Omental fat pad (tissue), 4 donors: ENCODE measurements at places on chromosomes 6 and 20. TPM values are rescaled to one million over a fixed set of nuclear protein-coding genes. Genes with fewer than 3 reads are reported as not detected.

- no peak for DNase-seq
Measured at GRCh38 chr20:38336726-38337125, 9.6 kb upstream of the LBP start.

- DNase-seq, result no peak
Measured at GRCh38 chr6:161035182-161035980, 43.8 kb downstream of the MAP3K4 start.

DNA sequence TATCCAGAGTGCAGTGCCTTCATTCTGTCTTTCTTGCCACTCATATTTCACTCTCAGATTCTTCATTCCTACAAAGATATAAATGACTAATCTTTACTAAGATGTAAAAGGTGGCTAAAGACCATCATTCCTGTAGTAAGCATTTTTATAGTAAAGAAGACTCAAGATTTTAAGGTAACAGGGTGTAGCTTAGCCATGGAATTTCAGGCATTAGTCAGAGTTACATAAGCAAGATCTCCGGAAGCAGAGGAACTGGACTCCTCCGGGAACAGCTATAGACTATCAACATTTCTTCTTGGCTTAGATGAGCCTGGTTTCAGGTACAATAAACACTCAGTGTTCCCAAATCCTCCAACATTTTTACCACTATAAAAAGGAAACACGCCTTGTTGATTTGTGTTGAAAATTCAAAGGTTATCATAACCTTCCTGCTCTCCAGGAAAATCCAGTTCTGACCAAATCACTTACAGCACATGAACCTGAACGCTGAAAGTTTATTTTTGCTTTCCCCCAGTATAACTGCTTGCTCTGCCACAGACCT, 23.7 kb downstream of the SERPINB1 start:
- DNase-seq, result no peak

DNA sequence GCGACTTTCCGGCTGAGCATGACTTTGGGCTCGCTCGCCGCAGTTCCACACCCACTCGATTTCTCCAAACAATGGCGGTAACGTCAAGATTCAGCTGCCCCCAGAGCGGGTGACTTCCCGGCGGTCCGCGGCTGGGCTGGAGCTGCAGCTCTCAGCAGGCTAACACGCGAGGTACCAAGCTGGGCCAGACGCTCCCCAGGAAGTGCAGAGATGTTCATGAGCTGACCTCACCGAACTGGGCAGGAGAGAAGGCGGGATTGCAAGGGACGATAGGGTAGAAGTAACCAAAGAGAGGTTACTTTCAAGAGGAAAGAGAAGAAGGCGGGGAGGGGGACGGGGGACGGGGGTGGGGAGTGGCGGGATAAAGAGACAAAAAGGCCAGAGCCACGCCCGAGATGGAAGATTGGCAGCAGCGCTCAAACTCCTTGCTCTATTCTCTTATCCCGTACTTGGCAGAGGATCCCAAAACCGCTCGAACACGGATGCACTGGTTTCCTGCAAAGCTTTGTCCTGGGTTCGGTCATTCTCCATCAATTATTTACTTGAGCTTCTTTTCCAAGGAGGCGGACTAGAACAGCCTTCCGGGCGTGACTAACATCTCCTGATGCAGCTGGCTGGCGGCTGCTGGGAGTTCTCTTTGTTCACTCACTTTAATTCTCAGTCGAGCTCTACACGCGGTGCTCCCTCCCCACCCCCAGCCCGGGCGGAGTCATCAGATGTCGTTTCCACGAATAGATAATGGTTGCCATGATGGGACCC, at the start of gene MTCL3:
TSS of gene MTCL3 (minus strand) at position 626 of the 759 bp plus-strand sequence.
- no peak for DNase-seq

DNA sequence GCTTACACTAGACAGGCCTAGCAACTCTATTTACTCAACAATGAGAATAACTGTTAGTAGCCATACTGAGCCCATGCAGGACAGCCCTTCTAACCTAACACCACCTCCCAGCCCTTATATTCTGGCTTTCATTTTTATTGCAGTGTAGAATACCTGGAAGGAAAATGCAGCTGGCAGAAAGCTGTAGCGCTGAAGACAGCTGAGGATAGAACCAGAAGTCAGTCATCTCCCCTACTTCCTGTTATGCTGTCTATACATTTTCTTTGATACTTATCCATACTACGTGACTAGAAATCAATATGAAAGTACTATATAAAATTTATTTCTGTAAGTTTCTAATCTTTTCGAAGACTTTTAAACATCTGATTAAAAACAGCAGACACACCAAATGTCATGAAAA, 182.6 kb upstream of the SHLD1 start:
- no peak for DNase-seq

- no peak for DNase-seq
Measured at GRCh38 chr6:36413489-36414480, 26.3 kb upstream of the ETV7 start.

GRCh38 chr6:134934793-134935485, 15.0 kb downstream of the ALDH8A1 start:
- DNase-seq, result no peak

- no peak for DNase-seq
Measured at GRCh38 chr6:7594579-7595125, 4.7 kb downstream of the SNRNP48 start.

DNA sequence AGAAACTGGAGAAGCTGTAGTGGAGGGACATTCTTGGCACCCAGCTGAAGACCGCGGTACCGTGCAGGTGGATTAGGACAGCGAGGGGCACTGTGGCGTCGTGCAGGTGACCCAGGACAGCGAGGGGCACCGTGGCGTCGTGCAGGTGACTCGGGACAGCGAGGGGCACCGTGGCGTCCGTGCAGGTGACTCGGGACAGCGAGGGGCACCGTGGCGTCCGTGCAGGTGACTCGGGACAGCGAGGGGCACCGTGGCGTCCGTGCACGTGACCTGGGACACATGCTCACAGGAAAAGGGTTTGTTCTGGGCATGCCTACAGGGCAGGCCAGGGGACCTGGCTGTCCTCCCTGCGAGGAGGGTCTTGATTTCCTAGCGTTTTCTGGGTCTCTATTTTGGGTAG, 29.2 kb upstream of the SMOC2 start:
- no peak for DNase-seq

- no peak for DNase-seq
Measured at GRCh38 chr20:43237651-43238168, 48.0 kb upstream of the PTPRT start.

DNA sequence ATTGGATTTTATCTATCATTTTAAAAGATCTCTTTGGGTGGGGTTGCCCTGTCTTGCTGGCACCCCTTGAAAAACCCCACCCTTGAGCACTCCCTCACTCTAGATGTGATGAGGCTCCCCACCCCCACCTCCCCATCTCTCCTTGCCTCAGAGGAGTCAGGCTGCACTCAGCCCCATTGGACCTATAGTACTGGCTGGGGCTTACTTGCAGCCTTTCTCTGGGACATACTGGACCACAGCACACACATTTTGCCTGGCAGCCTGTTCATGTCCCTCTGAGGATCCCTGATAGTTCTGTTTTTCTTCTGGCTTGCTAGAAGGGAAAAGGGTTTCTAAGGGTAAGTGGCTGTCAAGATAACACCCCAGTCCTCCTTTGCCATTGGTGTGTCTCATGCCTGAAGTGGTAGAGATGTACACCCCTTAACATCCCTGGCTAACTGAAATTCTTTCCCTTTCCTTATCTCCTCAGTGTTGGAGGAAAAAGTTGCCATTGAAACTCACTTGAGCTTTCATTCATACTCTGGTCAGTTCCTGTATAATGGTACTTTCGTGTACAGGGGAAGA, 553.4 kb upstream of the CITED2 start:
- no peak for DNase-seq

GRCh38 chr6:71138376-71138775, 150.2 kb upstream of the OGFRL1 start:
- DNase-seq, result no peak

DNA sequence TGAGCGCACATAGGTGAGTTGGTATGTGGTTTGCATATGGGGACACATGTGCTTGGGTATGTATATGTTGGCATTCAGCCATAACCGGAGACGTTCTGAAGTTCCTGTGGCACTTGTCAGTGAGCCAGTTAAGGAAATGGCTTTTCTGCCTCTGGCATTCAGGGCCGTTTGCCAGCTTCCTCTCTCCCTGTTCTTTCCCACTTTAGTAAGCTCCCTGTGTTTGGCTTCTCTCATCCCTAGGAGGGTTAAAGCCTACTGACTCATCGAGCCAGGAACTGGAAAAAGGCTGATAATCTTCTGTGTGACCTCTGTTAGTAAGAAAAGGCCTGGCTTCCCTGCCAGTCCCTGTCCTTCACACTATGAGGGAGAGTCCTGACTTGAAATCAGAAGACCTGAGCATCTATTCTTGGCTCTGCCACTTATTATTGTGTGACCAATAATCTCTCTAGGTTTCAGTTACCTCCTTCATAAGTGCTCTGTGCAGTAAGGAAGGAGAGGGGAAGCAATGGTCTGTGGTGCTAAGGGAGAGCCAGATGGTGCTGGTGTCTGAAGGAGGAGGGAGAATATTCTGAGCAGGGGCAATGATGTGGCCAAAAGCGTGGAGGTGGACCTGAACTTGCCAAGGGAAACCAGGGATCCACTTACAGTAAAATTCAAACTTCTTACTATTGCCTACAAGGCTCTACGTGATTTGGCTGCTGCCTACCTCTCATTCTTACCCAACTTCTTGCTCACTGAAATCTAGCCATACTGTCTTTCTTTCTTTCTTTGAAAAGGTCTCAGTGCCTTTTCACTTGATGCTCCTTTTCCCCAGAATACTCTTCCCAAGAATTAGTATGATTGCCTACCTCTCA, 31.4 kb downstream of the ACSS2 start:
- no peak for DNase-seq

- no peak for DNase-seq
Measured at GRCh38 chr20:3734111-3734843, 1.8 kb downstream of the HSPA12B start.

DNA sequence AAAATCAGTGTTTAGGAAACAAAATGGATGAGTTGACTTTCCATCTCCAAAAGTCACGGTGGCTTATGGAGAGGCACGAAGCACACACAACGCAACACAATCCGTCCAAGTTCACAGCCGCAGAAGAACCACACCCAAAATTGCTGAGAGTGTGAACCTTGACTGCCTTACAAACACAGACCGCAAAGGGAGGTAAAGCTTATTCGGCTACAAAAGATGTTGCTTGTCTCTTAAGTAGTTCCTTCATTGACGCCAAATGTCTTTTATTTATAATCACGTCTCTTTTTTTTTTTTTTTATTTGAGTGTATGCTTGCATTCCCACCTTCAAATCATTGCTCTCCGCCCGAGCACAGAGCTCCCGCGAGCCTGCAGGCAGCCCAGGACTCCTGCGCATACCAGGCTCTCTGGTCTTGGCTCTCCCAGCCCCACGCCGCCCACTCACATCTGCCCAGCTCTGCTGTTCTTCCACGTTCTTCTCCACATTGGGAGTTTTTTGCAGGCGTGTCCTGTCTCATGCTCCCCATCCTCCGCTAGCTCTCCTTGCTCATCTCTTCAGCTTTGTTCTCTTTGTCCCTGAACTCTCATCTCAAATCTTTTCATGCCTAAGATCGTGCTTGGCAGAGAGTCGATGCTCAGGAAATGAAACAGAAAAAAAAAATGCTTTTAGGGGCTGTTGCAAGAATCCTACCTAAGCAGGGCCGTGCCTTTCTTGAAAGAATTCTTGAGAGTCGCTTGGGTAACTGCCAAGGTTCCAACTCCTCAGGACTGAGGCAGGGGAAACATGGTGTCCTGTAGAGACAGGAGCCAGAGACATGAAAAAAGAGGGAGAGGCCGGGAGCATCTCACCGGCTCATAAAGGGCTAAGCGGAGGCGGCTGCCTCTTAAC, 25.8 kb downstream of the LY86 start:
- DNase-seq, result no peak

- no peak for DNase-seq
Measured at GRCh38 chr20:63152322-63153253, 63.3 kb downstream of the YTHDF1 start.

- no peak for DNase-seq
Measured at GRCh38 chr6:16758163-16758975, 2.9 kb downstream of the ATXN1 start.

- no peak for DNase-seq
Measured at GRCh38 chr6:28922004-28922820, 1.6 kb downstream of the TRIM27 start.

- DNase-seq, result no peak
Measured at GRCh38 chr6:45500924-45501816, 123.4 kb upstream of the SUPT3H start.

- no peak for DNase-seq
Measured at GRCh38 chr6:79239536-79240168, 5.2 kb upstream of the HMGN3 start.

DNA sequence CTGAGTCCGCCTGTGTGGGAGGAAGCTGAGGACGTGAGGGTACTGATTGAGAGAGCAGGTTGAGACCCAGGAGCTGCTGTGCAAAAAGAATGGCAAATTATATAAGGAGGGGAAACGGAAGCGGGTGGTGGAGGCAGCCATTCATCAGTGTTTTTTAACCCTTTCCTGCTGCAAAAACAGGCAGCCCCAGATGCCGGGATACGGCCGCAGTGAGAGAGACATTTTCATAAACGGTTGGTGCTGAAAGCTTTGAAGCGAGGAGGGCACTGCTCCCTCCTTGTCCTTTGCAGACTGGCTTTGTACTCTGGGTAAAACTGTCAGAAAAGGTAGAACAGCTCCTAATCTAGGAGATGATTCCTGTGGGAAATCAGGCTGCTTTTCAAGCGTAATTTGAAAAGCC, 56.4 kb downstream of the TTI1 start:
- no peak for DNase-seq

- no peak for DNase-seq
Measured at GRCh38 chr6:154579485-154579884, 69.0 kb upstream of the CNKSR3 start.

- no peak for DNase-seq
Measured at GRCh38 chr20:3082306-3082951, 2.1 kb downstream of the AVP start.

KCNQ5 gene
- total RNA-seq, result not detected

LY6G6F gene
- not detected for total RNA-seq

HTR1B gene
- total RNA-seq, result not detected

ZNF165 gene
- not detected for total RNA-seq

BLOC1S5 gene
- 11.3 TPM for total RNA-seq

CSNK2B gene
- total RNA-seq, result 189 TPM

CDC5L gene
- 21.4 TPM for total RNA-seq

EPPIN gene
- not detected for total RNA-seq

HIVEP2 gene
- 14.9 TPM for total RNA-seq

NKX2-2 gene
- total RNA-seq, result not detected

CRIP3 gene
- 0.84 TPM for total RNA-seq

CDC25B gene
- total RNA-seq, result 22.0 TPM

TSHZ2 gene
- total RNA-seq, result 35.6 TPM

LAMP5 gene
- total RNA-seq, result not detected

RNF182 gene
- not detected for total RNA-seq

ARHGAP18 gene
- 29.1 TPM for total RNA-seq
